ENCODE measurements at places on chromosomes 16 and 17.

- no peak for DNase-seq
Measured at GRCh38 chr17:28472871-28473497, 460 bp upstream of the SLC13A2 start.

DNA sequence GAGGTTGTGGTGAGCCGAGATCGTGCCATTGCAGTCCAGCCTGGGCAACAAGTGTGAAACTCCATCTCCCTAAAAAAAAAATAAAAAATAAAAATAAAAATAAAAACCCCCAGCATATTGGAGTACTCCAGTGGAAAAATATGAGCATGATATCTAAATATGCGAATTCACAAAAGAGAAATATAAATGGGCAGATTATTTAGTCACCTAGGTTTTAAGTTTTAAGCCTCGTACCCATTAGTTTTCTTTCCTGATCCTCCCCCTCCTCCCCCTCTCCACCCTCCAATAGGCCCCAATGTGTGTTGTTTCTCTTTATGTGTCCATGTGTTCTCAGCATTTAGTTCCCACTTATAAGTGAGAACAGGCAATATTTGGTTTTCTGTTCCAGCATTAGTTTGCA, 62.3 kb downstream of the GP2 start:
- DNase-seq, result no peak

- DNase-seq, result no peak
Measured at GRCh38 chr17:75390982-75391381, 14.5 kb downstream of the GRB2 start.

- DNase-seq, result no peak
Measured at GRCh38 chr16:2096853-2097595, 38.7 kb downstream of the PKD1 start.

DNA sequence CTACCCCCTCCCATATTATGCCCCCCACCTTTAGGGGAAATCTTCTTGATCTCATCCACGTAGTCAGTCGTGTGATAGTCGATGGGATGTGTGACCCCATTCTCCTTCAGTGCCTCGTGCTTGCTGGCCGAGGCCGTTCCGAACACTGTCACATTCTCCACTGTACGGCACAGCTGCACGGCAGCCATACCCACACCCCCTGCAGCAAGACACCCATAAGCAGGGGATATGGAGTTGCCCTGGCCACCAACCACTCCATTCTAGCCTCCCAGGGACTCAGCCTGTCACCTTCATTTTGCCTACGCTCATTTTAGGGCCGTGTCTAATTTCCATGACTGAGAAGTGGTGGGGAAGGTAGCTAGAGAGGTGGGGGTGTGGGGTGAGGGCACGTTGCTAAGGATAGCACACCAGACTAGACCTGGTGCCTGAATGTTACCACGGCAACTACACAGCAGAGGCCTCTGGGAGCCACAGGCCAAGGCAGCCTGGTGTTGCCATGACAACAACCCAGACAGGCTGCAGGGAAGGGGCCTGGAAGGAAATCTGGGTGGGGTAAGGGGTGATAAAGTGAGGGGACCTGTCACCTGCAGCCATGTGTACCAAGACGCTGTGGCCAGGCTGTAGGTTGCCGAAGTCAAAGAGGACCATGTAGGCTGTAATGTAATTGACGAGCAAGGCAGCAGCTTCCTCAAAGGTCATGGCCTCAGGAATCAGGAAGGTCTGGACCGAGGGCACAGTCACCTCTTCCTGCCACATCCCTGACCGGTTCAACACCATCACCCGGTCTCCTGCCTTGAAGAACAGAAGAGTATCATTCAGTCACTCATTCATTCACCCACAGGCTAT, 4.0 kb downstream of the VAT1 start:
- DNase-seq, result no peak

DNA sequence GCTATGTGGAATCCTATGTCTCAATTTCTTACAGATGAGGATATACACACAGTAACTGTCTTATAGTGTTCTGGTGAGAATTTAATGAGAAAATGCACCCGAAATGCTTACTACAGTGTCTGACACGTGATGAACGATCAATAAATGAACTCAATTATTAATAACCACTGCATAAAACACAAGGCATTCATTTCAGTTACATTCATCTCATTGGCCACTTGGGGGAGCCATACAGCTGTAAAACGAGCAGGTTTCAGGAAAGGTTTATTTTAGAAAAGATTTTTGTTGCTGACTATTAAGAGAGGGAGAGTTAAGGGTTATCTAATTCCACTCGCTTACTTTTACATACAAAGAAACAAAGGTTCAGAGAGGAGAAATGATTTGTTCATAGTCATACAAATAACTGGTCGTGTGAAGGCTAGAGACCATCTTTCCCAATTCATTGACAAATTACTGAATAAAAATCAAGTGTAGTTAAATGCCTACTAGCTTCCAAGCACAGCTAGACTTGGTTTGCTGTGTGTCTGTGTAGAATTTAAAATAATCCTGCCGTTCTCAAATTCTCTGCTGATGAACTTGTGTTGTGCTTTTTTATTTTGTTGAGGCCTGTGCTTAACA, 160.1 kb downstream of the MAP2K4 start:
- DNase-seq, result no peak

- no peak for DNase-seq
Measured at GRCh38 chr17:27380551-27380950, 75.7 kb upstream of the KSR1 start.

DNA sequence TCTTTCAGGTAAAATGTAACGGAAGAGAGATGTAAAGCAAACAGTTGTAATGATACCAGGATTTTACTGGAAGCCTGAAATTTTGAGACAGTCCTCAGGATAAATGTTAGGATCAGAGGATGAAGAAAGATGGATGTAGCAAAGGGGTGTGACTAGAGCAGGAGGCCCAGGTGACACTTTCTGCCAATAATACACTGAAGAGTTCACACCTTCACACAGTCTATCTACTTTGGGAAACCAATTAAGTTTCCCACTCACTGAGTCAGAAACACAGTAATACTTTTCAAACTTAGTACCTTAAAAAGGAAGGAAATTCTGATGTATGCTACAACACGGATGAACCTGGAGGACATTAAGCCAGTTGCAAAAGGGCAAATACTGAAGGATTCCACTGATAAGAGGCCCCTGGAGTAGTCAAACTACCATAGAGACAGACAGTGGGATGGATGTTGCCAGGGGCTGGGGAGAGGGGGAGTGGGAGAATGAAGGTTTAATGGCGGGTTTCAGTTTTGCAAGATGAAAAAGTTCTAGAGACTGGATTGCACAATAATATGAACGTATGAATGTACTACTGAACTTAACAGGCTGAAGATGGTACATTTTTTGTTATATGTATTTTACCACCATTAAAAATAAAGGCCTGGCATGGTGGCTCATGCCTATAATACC, 62.3 kb downstream of the CYTH1 start:
- DNase-seq, result no peak

- DNase-seq, result no peak
Measured at GRCh38 chr17:50918933-50919296, 52.8 kb upstream of the TOB1 start.

DNA sequence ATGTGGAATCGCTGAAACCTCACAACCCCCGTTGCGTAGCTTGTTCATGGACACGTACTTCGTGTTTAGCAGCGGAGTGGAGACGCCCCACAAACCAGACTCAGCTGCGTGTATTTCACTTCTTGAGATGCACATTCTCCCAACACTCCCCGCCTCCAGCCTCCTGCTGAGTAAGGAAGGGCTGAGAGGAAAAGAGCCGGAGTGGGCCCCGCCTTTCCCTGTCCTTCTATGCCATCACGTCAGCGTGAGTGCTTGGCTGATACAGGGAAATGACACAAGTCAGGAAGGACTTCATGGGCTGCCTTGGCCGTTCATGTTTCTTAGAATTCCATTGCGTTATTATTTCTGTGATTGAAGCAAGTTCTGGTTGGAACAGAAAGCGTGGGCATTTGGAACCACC, 68.6 kb upstream of the CBX4 start:
- no peak for DNase-seq
